Inflammatory macrophage (primary cell): ENCODE measurements at places on chromosomes 4 and X.

- DNase-seq = no peak
Observed at GRCh38 chr4:7902826-7903225, 36.8 kb downstream of the AFAP1 start.

GRCh38 chrX:150092549-150092948 is 154.3 kb upstream of the EOLA2 start:
- no peak for DNase-seq

GRCh38 chrX:9183481-9183880 is 149.6 kb upstream of the FAM9B start:
- no peak for DNase-seq

DNA sequence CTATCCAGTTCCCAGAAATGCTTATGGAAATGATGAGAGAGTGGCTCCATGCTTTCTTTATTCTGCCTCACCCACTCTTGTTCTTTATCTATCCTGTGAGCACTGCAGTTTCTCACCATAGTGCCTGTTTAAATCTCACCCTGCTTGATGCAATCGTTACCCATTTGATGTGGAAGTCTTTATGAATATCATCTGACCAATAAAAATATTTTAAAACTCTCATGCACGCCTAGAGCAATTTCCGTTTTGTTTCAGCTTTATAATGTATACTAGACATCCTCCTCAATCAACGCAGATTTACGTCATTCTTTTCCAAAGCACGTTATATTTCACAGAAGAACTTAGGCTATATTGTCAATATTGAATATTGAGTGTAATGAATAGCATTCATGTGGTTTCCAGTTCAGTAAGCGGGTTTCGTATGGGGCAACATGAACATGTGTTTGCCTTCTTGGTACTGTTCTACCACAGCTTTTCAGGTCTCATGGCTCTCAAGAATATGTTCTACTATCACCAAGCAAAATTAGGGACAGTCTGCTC is 32.9 kb downstream of the GPM6A start:
- no peak for DNase-seq

- no peak for DNase-seq
Observed at GRCh38 chr4:56271131-56271530, 116.2 kb downstream of the AASDH start.

GRCh38 chr4:181684310-181684709 is 558.9 kb upstream of the TENM3 start:
- DNase-seq = no peak

DNA sequence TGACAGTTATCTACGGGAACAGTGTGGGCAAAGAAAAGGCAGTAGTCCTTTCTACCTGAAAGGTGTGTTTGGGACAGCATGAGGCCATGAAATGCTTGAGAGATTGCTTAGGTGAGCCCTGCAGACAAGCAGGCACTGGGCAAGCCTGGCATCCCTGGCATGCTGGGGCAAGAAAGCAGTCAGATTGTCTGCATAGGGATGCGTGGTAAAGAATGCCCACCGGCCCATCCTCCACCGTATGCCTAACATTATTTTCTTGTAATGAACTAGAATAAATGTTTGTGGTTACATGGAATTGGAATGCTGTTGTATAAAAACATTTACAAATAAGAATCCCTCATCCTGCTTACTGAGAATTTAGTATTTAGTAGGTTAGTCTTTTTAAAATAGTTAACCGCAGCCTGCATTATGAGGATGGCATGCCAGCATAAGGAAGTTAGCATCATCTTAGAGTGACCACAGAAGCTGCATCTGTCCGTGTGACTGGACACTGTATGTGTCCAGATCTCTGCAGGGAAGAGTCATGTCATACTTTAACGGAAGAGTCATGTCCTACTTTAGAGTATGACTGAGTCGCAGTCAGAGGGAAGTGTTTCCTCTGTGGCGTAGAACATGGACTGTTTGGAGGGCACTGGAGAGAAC is 18.9 kb downstream of the ZBTB49 start:
- DNase-seq = no peak

DNA sequence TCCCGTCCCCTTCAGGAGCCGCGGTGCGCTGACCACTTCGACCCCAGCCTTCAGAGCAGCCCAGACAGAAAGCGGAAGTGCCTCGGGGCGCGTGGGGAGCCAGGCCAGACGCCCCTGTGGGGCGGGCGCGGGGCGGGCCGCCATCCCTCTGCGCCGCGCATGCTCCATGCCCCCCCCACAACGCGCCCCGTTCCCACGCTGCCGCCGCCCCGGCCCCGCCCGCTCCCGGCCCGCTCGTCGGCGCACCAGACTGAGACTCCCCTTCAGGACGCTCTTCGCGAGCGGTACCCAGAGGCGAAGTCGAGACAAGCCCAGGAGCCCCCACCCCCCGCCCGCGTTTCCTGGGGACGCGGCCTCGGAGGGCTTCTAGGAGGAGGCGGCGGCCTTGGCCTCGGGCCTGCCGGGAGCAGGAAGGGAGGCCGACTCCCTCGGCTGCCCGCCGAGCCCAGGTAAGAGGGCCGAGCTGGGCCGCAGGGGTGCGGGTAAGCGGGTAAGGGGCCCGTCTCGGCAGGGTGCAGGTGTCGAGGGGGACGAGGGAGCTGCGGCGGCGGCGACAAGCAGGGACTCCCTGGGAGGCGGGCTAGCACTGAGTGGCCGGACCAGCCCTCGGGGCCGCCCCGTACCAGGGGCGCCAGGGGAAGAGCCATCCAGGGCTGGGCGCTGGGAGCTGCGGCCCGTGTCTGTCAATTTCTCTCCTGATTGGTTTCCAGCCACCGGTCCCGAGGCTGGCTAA is at the start of gene ZFP92:
Gene ZFP92, plus strand, starts transcription at position 218 of the 733 bp plus-strand sequence. CDS start 6,851 bp downstream, outside the sequence.
- DNase-seq = peak; percentile 77

DNA sequence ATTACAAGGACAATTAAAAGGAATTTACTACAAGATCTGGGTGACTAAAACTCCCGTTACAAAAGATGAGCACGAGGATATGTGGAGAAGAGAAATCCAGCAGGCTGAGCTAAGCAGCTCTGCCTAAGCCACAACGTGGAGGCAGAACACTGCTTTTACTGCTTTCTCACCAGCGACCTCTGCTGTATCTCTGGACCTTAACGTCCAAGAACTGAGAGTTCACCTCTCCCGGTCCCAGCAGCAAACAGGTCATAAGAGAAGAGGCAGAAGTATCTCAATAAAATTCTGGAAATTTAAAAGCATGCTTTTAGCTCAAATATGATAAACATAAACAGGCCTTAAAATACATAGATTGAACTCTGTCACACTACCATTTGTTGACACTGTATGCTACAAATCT is 81.0 kb downstream of the ADGRA3 start:
- DNase-seq = peak; percentile 31

GRCh38 chr4:78481180-78481579 is 70.4 kb upstream of the ANXA3 start:
- peak; percentile 34 for DNase-seq

- no peak for DNase-seq
Observed at GRCh38 chr4:907691-908425, 24.3 kb downstream of the GAK start.

DNA sequence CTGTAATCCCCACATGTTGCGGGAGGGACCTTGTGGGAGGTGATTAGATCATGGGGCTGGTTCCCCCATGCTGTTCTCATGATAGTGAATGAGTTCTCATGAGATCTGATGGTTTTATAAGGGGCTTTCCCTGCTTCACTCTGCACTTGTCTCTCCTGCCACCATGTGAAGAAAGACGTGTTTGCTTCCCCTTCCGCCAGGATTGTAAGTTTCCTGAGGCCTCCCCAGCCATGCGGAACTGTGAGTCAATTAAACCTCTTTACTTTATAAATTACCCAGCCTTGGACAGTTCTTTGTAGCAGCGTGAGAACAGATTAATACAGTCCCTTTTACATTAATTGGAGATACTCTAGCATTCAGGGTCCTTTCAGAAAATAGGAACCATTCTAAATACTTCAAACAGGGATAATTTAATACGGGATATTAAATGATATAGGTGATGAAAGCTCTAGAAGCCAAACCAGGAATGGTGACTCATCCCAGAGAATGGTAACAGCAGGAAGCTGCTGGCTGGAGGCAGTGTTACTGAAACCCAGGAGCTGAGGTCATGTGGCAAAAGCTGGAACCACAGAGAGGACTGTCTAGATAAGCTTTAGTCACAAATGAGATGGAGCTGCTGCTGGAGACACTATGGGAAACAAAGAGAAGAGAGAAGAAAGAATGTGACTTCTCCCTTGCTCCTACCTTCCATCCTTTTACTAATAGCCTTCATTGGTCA is 57.3 kb downstream of the GSTCD start:
- no peak for DNase-seq

DNA sequence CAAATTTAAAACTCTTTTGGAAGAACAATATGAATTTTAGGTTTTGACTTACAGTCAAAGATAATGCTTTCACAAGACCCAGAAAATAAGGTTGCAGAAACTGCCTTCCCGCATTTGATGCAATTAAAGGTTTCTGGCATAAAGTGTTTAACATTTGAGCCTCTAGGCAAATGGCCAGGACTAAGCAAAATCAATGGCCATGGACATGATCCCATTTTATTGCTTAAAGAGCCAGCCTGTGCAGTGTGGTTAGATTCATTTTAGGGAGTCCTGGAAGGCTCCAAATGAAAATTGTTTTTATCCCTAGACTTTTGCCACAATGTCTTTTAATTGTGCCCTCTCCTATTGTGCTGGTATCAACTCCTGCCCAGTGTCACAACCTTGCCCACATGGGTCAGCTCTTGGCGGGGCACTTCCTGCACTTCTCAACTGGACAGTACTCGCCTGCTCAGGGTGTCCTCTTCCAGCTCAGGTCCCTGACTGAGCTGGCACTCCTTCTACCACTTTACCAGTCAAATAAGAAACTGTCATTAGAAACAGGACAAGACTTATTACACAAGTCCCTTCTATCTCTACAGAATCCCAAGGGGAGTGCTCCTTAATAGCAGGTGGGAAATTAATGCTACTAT is 208.4 kb upstream of the NPY2R start:
- no peak for DNase-seq

DNA sequence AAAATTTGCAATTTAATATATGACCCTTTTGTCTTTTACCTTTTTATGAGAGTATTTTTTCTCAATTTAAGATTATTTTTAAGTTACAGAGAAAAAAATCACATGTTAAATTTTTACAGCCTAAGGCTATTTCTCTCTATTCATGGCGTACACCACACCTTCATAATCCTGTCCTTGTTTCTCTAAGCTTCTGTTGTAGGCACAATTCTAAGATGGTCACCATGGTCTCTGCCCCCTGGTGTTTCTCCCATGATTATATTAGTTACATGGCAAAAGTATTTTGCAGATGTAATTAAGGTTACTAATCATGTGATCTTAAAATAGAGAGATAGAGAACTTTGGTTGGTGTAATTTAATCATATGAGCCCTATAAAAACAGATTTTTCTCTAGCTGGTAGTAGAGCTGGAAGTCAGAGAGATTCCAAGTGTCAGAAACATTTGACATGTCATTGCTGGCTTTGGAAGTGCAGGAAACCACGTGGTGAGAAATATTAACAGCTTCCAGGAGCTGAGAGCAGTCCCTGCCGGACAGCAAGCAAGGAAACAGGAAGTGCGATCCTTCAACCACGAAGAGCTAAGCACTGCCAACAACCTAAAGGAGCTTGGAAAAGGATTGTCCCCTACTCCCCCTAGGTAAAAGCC is 89.8 kb downstream of the EIF4E start:
- no peak for DNase-seq

DNA sequence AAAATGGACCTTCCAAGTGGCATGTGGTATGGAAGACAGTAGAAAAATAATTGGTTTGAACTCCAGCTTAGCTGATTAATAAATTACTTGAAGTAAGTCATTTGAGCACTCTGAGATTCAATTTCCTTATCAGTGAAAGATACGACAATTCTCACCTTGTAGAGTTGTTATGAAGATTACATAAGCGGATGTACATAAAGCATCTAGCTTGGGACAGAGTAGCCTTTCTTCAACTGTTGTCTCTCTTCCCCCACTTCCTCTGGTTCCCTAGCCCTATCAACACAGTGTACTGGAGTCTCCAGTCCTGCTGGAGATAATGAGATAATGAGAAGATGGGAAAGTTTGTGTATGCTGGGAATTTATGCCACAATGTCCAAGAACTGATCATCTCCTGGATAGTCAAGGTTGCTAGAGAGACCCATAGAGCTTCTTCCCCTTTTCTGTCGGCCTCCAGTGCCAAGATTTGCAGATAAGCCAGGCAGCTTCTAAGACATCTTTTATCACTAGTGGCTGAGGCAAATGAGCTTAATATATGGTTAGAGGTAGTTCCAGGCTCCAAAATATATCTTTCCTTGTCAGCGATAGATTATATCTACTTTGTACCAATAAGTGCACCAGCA is 33.9 kb downstream of the VSIG4 start:
- DNase-seq = no peak

GRCh38 chrX:54807524-54808108 is at the start of gene MAGED2:
Gene MAGED2, plus strand, starts transcription at chrX:54807745. Its CDS starts 1,587 bp downstream, at chrX:54809332.
- no peak for DNase-seq

DNA sequence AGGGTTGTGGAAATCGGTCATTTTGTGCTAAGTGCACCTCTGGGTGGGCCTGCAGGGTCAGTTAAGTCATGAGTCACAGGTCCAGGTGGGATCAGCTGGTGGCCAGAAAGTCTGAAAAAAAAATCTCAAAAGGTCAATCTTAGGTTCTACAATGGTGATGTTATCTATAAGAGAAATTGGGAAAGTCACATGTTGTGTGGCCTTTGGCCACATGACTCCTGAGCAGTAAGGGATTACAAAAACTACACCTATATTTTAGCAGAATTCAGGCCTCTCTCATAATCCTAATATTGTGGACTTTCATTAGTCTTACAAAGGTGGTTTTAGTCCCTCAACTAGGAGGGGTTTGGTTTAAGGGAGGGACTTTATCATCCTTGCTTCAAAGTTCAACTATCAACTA is 59.1 kb downstream of the UCHL1 start:
- DNase-seq = no peak

DNA sequence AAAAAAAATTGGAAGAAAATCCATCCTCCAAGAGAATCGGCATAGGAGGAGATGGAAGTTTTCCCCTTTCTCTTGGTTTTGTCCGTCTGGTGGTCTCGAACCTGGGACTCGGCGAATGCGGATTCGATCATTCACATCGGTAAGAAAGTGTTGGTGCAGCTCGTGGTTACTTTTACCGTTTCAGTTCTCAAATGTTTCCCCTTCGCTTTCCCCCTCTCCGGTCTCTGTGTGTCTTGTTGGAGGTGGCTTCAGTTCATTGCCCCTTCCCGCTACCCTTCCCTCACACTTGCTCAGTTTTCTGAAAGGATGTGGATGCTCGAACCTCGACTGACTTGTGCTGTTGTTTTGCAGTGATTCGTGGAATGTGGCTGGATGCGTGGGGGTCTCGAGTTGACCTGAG is 840 bp downstream of the GRID2 start:
- DNase-seq = no peak

GRCh38 chrX:43238461-43238945 is 417.6 kb upstream of the MAOA start:
- no peak for DNase-seq

- DNase-seq = no peak
Observed at GRCh38 chr4:133596459-133596858, 447.4 kb downstream of the PCDH10 start.

DNA sequence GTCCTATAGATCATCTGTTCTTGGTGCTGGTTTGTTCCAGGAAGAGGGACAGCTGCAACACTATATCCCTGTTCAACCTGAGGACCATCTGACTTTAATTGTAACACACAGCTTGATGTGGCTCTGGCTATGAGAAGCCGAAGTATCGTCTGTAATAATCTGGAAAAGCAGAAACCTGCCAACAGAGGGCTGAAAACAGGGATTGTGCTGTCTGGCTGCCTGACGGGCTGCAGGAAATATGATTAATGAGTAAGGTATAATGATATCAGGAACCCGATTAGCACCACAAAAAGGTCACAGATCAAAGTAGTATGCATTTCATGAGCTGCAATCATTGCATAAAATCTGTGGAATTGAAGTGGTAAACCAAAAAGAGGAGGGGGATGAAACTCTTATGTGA is 170.4 kb upstream of the MAB21L2 start:
- no peak for DNase-seq
